AG04450 (cell line): ENCODE measurements at places on chromosomes 2 and 18.
A peak's percentile ranks its signal among the peaks of the same experiment; 100 is the strongest.

DNA sequence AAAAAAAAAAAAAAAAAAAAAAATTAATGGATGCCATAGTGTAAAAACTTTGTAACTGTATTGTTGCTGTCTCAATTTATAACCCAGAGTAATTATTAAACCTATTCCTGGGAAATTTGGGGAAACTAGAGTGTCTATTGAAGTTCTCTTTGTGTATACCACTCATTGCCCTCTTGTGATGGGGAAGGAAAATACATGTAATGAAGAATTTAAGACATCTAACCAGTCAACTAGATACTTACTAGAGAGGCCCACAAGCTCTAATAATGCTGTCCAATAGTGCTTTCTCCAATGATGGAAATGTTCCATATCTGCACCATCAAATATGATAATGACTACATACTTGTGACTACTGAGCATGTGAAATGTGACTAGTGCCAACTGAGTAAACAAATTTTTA is 168.5 kb upstream of the SLC39A10 start:
- DNase-seq = no peak

GRCh38 chr2:42856891-42857632 is 64.7 kb upstream of the HAAO start:
- no peak for DNase-seq

DNA sequence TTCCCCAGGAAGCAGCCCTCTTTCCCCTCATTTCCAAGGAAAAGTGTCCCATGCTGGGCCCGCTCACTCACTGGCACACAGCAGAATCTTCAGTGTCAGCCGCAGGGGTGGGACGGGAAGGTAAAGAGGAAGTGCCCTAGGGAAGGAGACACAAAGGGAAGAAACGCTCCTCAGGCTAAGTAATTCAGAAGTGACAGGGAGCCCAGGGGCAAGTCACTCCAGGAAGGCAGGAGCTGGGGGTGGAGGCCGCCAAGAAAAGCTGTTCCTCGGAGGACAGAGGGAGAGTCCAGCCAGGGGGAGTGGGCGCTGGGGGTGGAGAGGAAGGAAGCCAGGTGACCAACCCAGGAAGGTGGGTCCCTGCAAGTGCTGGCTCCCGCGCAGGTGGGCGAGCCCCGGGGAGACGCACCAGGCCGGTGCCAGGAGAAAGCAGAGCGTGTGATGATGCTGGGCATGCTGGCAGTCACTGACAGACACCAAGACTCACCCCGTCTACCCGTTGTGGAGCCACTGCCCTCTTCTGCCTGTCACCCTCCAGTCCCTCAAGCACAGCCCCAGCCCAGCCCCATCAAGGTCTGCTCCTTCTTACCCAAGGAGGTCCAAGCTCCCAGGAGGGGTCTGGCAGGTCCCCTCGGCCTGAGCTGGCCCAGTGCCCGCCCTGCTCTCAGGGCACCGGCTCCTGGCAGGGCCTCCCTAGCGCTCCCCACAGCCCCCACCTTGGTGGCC is 21.7 kb downstream of the HDAC4 start:
- DNase-seq = no peak

DNA sequence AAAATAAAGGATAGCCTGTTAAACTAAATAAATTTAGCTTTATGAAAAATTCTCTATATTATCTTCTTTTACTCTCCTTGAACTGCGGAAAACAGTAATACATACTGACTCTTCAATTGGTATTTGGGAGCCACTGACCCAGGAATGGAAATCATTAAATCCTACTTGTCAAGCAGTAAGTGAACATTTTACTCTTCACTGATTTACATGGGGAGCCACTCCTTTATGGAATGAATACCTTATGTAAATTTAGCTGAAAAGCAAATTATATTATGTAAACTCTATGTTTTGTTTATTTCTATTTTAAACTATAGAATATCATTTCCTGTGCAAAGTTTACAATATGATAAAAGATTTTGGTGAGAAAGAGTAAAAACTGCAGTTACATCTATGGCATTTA is 85.2 kb downstream of the STRADB start:
- no peak for DNase-seq

DNA sequence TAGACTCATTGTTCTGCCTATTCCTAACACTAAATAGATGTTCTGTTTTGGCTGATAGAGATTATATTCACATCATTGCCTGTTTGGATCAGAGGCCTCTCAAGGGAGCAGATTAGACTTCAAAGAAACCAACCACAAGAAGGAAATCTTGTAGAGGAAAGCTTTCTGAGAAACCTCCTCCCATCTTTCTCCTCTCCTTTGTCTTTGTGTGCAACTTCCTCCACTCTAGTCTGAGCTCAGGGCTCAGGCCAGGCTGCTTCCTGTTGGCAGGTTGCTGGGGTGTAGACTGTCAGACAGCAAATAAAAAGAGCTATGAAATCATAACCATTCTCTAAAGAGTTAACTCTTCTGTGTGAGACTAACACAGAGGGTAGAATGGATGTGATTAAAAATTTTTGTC is 113.0 kb downstream of the TGFA start:
- DNase-seq = no peak

GRCh38 chr2:241230435-241230834 is 42.0 kb downstream of the ANO7 start:
- no peak for DNase-seq

DNA sequence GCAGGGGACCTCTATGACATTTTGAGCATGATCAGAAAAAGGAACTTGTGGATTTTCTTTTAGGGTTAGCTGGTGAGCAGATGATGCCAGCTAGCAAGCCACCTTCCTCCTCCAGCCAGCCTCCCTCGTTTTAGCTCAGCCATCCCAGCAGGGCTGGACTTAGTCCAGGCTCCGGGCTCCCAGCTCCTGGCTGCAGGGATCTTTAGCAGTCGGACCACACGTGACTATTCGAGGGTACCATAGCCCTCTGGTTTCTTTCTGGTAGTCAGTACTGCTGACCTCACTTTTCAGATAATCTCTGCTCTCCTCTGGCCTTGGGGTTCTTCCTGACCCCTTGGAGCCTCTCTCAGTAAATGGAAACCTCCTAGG is 31.8 kb downstream of the NCK2 start:
- no peak for DNase-seq

GRCh38 chr2:30936977-30937376 is 129.7 kb upstream of the CAPN13 start:
- no peak for DNase-seq

- DNase-seq = no peak
Observed at GRCh38 chr2:238019962-238020361, 40.8 kb upstream of the SCLY start.

- DNase-seq = peak; percentile 90
Observed at GRCh38 chr2:189411860-189412259, 29.4 kb upstream of the WDR75 start.

DNA sequence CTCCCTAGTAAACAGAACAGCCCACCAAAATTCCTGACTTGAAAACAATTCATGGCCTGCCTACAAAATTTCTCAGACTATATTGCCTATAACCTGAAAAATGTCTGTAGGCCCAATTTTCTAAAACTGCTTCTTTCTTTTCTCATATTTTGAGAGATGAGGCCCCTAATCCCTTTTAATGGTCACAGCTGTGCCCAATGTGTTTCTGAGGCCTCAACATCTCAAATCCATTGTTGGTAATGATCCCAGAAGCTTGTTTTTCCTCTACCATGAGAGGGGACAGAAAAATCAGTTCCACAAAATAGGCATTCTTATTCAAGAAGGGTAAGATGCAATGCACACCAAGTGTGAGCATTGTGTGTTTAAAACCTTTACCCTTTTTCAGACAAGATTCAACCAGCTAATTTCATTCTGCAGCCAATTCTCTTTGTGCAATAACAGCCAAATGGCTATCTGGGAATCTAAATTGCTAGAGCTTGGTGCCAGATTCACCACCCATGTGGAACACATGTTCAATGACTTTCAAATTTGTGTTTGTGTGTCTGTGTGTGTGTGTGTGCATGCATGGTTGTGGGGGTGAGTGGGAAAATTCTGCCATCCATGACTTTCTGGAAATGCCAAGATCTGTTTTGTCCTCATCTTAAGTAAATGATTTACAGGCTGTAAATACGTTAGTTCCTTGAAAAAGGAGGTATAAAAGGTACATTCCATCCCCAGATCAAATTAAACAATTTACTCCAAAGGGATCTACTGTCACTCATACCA is 319.5 kb downstream of the TNS1 start:
- no peak for DNase-seq
